ENCODE measurements at places on chromosomes 5 and 9. TPM values are rescaled to one million over a fixed set of nuclear protein-coding genes. Genes with fewer than 3 reads are reported as not detected.

DNA sequence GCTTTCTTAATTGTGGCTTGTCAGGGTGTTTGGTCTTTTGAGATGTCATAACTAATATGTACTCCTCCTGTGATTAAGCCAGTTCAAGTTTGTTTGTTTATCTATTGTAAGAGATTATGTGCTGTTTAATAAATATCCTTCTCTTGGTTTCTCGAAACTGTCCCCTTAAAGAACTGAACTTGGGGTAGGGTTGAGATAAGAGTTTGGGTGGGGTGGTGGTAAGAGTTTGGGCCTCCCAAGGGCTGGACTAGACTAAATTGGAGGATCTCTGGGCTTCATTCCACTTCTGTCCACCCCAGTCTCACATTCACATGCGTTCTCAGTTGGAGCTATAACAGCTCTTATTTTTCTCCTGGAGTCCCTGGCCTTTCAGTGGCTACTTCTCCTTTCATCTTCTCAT lies 38.2 kb downstream of the AQP7 start:
- no peaks in the 10 kb centered on the region for H3K27me3 ChIP-seq
- peaks cover 5% of the 10 kb centered on the region for H3K36me3 ChIP-seq
- no peak for DNase-seq

GRCh38 chr5:151288180-151288579 lies 15.4 kb downstream of the SLC36A3 start:
- no peak overlapping the region for H3K27ac ChIP-seq
- no peak overlapping the region for H3K4me3 ChIP-seq
- H3K27me3 ChIP-seq = no peaks in the 10 kb centered on the region
- no peaks in the 10 kb centered on the region for H3K4me1 ChIP-seq
- no peaks in the 10 kb centered on the region for H3K36me3 ChIP-seq

DNA sequence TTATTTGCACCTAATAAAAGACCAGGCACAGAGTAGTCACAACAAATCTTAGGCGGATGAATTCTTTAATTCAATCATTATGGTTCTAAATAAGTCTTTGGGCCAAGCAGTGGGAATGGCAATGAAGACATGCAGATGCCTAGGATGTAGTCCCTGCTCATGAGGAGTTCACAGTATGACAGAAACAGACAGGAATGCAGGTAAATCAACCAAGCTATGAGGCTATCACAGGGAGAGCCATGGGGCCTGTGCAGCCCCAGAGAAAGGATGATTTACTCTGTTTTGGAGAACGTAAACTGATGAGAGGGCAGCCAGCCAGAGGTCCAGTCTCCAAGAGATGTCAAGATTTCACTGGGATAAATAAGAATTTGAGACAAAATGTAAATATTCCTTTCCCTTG lies 129.4 kb downstream of the TRIM32 start:
- no peak overlapping the region for H3K27ac ChIP-seq
- no peak overlapping the region for H3K4me3 ChIP-seq
- H3K4me1 ChIP-seq = no peaks in the 10 kb centered on the region
- no peaks in the 10 kb centered on the region for H3K27me3 ChIP-seq
- no peak for DNase-seq
- no peaks in the 10 kb centered on the region for H3K36me3 ChIP-seq

- no peak for DNase-seq
- H3K4me1 ChIP-seq = peaks cover 4% of the 10 kb centered on the region
- H3K27me3 ChIP-seq = no peaks in the 10 kb centered on the region
Observed at GRCh38 chr9:95284162-95285080, 33.1 kb downstream of the FANCC start.

DNA sequence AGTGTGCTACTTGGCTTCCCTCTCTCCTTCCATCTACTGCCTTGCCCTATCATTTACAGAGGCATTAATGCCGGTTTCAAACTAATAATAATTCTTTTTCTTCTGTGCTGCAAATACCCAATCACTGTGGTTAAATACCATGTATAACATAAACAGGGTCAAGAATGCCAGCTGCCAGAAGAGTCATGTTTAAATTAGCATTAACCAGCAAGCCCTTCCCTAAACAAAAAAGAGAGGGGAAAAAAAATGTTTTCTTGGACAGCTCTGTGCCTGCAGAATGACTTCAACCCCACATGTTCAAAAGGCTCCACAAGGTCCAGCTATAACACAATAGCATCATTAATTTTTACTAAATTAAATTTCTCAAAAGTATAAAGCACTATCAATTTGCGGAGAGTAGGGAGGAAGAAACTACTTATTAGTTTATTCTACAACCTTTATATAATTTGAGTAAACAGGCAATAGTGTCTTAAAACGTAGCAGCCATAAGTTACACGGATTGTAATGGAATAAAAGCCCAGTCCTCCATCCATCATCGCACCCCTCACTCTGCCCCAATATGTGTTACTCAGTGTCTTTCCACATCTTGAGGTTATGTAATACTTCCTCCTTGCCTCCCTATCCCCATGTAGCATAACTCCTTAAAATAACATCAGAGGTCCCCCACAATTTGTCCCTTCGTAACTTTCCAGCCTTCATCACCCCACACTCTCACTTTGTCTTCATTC lies 3.9 kb downstream of the LPAR1 start:
- H3K27me3 ChIP-seq = peaks cover 37% of the 10 kb centered on the region
- peak overlapping the region; percentile 68 for H3K27ac ChIP-seq
- H3K4me1 ChIP-seq = no peaks in the 10 kb centered on the region
- no peak overlapping the region for H3K4me3 ChIP-seq

GRCh38 chr9:124040935-124041816 lies 29.6 kb downstream of the LHX2 start:
- peaks cover 13% of the 10 kb centered on the region for H3K27me3 ChIP-seq
- DNase-seq = peak; percentile 21
- no peak overlapping the region for H3K27ac ChIP-seq
- H3K4me1 ChIP-seq = peaks cover 21% of the 10 kb centered on the region
- H3K4me3 ChIP-seq = peak overlapping the region; percentile 54

- no peaks in the 10 kb centered on the region for H3K4me1 ChIP-seq
- no peaks in the 10 kb centered on the region for H3K27me3 ChIP-seq
- DNase-seq = no peak
- no peak overlapping the region for H3K4me3 ChIP-seq
- no peaks in the 10 kb centered on the region for H3K36me3 ChIP-seq
Observed at GRCh38 chr5:169029037-169029436, 271.9 kb downstream of the SLIT3 start.

Gene WNT8A
- total RNA-seq = not detected

Gene SCGB3A2
- not detected for total RNA-seq

Gene AHRR
- total RNA-seq = 1.3 TPM
